ENCODE measurements at places on chromosomes 4 and X.
A peak's percentile ranks its signal among the peaks of the same experiment; 100 is the strongest.

- DNase-seq = no peak
These were observed 108.3 kb upstream of the DIAPH2 start for GRCh38 chrX:96576368-96576767.

- no peak for DNase-seq
These were observed 320.2 kb upstream of the GATB start for GRCh38 chr4:152081024-152081423.

DNA sequence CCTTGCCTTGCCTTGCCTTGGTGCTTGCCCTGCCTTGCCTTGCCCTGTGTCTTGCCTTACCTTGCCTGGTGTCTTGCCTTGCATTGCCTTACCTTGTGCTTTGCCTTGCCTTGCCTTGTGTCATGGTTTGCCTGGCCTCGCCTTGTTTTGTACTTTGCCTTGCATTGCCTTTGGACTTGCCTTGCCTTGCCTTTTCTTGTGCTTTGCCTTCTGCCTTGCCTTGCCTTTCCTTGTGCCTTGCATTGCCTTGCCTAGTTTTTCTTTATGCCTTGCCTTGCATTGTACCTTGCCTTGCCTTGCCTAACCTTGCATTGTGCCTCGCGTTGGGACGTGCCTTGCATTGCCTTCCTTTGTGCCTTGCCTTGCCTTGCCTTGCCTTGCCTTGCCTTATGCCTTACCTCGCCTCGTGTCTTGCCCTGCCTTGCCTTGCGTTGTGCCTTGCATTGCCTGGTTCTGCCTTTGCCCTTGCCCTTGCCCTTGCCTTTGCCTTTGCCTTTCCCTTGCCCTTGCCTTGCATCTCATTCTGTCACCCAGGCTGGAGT, 82.8 kb downstream of the TAB3 start:
- DNase-seq = no peak

DNA sequence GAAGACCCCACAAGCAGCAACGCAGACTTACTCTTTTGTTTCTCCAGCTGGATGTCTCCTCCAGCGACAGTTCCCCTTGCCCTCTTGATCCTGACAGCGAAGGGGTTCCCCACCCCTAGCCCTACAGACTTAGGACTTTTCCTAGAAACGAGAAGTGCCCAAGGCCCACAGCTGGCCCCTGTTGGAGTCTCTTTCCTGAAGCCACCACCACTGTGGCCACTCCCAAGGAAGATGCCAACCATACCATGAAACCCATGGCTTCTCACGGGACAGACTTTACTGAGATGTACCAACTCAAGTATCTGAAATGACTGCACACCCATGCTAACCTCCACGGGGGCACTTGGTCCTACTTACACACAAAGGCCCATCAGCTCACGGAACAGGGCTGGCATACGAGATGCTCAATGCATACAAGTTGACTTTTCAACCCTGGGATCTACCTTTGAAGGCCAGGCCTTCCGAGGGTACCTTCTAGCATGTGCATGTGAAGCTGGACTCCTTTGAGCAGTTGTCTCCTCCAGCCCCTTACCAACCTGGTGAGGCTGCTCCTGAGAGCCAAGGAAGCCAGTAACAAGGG, 924 bp upstream of the IRAK1 start:
- DNase-seq = no peak

- no peak for DNase-seq
These were observed 65.2 kb downstream of the SEC24D start for GRCh38 chr4:118770741-118771187.

GRCh38 chrX:46694549-46694948, 64.4 kb downstream of the SLC9A7 start:
- no peak for DNase-seq

DNA sequence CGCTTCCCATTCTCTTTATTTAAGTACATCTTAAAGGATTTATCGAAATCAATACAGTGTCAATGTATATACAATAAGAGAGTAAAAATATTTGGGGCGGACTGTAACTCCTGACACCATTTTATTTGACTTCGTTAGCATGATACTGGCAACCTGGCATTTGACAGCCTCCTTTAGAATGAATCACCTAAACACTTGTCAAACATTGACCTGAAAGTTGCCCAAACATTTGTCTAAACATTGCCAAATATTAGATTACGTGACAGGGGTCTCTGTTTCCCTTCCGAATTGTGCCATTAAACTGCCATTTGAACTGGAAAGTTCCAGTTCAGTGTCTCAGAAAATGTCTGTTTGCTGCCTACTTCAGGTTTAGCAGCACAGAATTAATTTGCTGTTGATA, 20.8 kb upstream of the FAM9A start:
- no peak for DNase-seq

DNA sequence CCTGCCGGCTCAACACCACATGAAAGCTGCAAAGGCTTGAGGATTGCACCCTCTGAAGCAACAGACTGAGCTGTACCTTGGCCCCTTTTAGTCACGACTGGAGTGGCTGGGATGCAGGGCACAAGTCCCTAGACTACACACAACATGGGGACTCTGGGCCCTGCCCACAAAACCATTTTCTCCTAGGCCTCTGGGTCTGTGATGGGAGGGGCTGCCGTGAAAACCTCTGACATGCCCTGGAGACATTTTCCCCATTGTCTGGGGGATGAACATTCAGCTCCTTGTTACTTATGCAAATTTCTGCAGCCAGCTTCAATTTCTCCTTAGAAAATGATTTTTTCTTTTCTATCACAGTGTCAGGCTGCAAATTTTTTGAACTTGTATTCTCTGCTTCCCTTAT, 123.5 kb upstream of the SMARCAD1 start:
- DNase-seq = no peak

GRCh38 chr4:45346816-45347435, 620.6 kb upstream of the GNPDA2 start:
- no peak for DNase-seq

DNA sequence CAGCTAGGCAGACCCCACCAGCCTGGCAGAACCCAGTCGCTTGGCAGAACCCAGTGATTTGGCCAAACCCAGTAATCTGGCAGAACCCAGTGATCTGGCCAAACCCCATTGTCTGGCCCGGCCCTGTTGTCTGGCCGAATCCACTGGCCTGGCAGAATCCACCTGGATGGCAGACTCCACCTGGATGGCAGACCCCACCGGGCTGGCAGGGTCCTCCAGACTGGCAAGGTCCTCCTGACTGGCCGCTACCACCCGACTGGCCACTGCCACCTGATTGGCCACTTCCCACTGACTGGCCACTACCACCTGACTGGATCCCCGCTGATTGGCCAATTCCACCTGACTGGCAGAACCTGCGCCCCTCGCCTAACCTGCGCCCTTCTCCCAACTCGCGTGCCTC, 3.2 kb downstream of the MAGED1 start:
- no peak for DNase-seq

DNA sequence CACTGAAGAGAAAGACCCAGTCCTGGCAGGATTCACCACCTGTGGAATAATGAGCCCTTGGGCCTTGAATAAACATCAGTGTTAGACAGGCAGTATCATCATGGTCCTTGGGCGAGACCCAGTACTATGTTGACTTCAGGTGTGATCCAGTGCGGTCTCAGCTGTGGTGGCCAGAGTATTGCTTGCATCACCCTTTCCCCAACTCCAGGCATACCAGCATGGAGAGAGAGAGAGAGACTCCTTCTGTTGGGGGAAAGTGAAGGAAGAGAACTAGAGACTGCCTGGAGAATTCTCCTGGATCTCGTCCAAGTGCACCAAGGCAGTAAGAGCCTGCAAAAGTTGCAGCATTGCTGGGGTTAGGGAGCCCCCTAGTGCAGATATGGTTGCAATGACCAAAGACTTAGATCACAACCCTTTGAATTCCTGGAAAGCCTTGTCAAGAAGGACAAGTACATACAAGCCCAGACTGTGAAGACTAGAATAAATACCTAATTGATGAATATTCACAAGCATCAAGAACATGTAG, 61.1 kb upstream of the VAMP7 start:
- DNase-seq = peak; percentile 76

- DNase-seq = no peak
These were observed 45.3 kb downstream of the TSC22D3 start for GRCh38 chrX:107730298-107730655.

DNA sequence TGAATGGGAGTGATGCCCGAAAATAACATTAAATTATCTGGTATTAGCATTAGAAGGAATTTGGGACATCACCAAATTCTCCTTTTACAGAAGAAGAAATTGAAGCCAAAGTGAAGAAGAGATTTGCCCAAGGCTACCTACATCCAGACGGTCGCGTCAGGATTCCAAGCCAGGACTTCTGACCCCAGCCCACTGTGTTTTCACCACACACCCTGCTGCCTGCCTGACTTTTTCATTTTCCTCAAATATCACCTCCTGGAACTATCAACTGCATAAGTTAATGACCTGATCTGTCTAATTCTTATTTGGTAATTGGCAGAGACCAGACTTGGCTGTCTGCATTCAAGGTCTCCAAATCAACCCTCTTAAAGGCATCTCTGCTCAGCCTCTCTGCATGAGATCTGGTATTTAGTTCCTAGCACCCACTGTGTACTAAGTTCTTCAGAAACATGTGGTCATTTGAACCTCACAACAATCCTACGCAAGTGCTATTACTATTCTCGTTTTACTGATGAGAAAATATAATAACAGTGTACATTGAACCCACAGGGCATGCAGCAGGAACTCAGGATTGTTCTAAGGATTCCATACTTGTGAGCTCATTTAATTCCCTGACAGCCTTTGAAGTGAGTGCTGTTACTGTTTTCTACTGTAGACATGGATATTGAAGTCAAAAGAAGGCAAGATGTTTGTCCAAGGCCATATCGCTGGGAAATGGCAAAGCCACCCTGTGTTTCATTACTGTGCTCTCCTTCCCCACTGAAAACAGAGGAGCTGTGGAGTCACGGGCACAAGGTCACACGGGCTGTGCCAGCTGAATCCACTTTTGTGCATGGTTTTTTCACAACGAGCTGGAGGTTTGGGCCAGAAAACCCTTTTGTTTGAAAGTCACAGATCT, 195.2 kb upstream of the C1QTNF7 start:
- no peak for DNase-seq

DNA sequence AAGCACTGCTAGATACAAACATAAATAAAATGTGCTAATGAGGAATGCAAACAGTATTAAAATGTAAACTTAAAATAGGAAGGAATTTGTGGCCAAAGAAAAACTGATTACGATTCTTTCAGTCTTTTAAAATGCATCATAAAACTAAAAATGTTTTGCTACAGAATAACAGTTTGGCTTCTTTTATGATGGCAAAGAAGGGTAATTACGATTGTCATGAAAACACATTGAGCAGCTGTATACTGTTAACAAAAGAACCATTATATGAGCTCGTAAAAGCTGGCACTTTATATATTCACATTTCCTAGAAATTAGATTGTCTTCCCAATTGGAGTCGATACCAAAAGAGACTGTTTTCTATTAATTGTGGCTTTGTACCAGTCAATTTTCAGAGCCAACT, 290.4 kb downstream of the NR3C2 start:
- no peak for DNase-seq

- no peak for DNase-seq
These were observed 689.2 kb upstream of the SLIT2 start for GRCh38 chr4:19562456-19562855.

DNA sequence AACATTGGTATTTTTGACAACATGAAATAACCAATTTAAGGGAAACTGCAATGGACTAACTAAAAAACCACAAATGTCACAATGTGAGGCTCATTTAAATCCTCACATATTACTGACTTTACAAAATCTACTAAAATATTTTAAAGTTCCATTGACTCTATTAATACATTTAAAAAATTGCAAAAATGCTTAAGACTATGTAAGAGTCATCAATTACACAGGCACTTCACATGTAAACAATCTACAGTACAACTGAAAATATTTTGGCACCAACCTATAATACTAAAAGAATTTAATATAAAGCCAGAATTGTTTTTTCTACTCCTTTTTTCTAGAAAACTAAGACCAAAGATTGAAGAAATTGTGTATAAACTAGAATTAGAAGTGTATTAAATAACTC, 76.8 kb upstream of the RBMXL3 start:
- DNase-seq = no peak

- no peak for DNase-seq
These were observed 5.5 kb downstream of the RPS6KA6 start for GRCh38 chrX:84182516-84182915.

GRCh38 chr4:10003666-10004065, 17.6 kb downstream of the SLC2A9 start:
- no peak for DNase-seq

All from DMS79 treated with DMSO at 0.1 percent for 48 hours (cell line).